ENCODE measurements at places on chromosomes 2 and 18.

DNA sequence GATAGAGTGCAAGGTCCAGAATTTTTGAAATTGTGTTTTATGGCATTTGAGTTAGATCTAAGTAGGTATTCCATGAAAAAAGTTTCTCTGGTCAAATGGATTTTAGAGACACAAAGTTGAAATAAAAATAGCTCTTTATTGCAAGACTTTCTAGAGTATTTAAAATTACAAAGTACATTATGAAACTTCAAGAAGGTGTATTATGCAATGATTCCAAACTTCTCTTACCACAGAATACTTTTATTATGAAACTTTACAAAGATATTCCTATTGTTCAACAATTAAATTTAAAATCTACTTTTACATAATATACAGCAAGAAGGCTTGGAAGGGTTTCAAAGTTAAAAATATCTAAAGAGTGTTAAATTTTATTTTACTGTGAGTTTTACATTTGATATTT, 65.9 kb downstream of the CALCRL start:
- DNase-seq: no peak

- DNase-seq: no peak
Observed at GRCh38 chr2:63788071-63788470, 53.6 kb upstream of the UGP2 start.

DNA sequence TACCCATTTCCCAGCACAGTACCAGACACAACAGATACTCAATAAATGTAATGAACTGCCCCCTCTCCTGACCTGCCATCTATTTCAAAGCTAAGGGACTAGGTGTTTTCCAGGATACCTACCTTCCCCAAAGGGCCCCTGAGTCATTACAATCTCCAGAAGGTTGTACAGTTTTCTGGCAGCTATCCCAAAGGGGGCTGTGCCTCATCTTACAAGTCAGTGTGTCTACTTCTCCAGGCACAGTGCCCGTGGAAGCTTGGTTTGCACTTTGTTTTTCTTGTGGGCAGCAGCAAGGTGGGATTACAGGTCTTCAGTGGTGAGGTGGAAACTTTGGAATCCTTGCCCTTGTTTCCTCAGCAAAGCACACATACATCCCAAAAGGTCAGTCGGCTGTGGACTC, 62.8 kb upstream of the CYP26B1 start:
- DNase-seq: no peak

DNA sequence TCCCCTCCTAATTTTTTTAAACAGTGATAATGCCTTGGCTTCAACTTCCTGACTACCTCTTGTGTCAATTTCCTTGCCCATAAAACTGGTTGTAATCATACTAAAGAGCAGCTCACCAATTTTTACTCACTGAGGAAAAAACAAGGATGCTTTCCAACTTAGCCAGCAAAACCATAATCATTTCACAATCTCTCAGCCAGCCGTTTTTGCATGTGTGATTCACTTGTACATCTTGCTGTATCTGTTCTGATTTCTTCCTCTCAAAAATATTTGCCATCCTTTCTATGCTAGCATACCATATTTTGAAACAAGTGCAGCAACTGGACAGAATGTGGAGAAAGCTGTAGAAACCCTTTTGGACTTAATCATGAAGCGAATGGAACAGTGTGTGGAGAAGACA, 60.7 kb downstream of the RAB27B start:
- no peak for DNase-seq

GRCh38 chr2:232929303-232930058, 59.4 kb downstream of the SNORC start:
- DNase-seq: no peak

DNA sequence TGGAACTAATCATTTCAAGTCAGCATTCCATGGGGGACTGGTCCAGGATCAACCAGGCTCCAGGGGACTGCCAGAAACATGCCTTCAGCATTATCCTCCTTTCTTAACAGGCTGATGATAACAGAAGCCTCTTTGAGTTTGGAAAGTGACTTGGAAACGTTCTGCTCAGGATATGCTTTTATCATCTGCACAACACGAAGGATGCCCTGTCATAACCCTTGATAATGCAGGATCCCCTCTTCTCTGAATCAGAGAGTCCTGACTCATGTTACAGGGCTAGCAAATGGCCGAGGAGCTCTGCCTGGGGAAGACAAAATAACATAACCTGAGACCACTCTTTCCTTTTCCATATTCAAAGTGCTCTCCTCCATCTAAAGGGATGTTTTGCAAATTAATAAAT, 6.7 kb downstream of the SCYGR3 start:
- DNase-seq: no peak

DNA sequence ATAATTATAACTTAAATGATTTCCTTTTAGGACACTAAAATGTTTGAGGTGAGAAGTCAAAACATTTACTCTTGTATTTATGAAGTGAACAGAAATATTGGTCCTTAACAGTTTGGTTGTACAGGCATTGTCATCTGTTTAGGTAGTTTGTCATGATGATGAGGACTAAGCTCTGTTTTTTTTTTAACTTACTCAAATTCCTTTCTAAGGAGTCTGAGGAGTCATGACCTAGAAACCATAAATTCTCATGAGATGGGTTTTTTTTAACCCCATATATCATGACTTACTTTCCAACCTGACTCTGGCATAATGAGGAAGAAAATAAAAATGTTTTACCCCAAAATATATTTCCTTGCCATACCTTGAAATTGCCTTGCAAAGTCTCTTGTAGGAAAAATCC, 1176.2 kb downstream of the SUCLG1 start:
- no peak for DNase-seq

GRCh38 chr18:28115149-28115550, 61.8 kb downstream of the CDH2 start:
- DNase-seq: no peak

- DNase-seq: no peak
Observed at GRCh38 chr2:88754585-88755320, 63.3 kb downstream of the RPIA start.

GRCh38 chr2:217269701-217270484, 410.0 kb upstream of the TNP1 start:
- DNase-seq: no peak

GRCh38 chr2:24181849-24182248, 7.0 kb downstream of the FAM228A start:
- no peak for DNase-seq

DNA sequence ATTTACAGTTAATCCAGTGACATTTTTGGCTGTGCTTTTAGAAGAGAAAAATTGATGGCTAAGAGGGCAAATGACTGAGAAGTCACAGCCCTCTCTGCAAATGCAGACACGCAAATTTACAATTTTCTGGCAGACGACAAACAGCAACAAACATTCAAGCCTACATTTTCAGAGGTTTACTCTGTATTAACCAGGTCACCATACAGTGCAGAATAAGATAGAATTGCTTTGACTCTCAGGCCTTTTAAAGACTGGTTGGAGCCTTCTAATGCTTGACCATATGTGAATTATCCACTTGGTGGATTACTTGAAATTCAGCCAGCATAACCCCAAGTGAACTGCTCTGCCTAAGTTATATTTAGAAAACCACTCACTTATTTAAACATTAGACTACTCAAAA, 280.9 kb upstream of the STON1 start:
- DNase-seq: no peak

GRCh38 chr18:48962252-48962993, 11.7 kb upstream of the SMAD7 start:
- no peak for DNase-seq

- no peak for DNase-seq
Observed at GRCh38 chr2:19675856-19676460, 225.8 kb downstream of the TTC32 start.

DNA sequence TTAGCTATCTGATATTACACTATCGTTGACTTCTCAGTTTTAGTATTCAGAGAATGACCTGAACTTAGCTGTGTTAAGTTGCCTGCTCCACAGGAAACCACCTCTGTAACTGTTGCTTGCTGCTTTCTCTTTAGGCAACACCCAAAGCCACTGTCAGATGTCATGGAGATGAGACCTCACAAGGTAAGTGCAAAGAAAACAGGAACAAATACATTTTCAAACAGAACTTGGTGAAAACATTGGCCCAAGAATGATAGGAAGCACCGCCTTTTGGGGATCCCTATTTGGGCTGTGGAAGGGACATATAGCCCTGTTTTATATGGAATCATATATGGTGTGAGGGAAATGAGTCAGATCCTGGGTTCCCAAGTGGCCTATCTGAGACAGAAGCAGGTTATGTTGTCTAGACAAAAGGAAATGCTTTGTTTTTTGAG, 143.4 kb downstream of the UBE2E3 start:
- DNase-seq: no peak

DNA sequence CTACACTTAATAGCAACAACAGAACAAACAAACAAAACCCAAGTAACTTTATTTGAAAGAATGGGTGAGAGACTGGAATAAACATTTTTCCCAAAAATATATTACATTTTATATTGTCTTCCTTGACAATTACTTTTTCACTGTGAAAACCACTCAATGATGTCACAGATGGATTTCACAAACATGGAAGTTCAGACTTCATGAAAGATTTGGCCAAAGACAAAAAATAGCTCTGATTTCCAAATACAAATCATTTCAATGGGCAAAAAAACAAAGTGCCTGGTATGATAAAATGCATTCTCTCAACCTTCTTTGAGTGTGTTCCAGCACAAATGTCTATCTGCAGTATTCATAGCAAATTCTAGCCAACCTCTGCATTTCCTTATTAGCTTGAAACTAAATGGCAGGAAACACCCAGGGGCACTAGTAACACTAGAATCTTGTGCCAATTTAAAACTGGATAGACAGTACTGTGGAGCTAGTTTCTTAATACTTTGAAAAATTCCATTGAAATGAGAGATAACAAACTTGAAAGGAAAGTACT, 28.5 kb upstream of the NAPG start:
- no peak for DNase-seq

DNA sequence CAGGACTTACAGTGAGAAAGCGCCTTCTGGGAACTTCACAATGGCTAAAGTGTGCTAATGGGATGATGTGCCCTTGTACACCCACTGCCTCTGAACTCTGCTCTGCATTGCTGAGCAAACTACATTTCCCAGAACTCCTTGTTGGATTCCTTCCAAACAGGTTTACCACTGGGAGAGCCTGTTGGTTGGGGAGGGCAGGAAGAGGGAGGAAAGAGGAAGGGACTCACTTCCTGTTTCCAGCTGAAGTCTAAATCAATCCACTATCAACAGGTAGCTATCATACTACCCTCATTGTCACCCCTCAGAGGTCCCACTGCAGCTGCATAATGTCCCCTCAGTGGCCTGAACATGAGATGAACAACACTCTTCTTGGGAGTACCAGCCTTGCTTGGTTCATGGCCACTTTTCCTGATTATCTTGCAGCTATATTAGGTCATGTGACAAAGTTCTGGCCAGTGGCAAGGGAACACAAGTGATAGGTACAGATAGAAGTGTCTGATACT, 109.7 kb downstream of the MSH2 start:
- no peak for DNase-seq

DNA sequence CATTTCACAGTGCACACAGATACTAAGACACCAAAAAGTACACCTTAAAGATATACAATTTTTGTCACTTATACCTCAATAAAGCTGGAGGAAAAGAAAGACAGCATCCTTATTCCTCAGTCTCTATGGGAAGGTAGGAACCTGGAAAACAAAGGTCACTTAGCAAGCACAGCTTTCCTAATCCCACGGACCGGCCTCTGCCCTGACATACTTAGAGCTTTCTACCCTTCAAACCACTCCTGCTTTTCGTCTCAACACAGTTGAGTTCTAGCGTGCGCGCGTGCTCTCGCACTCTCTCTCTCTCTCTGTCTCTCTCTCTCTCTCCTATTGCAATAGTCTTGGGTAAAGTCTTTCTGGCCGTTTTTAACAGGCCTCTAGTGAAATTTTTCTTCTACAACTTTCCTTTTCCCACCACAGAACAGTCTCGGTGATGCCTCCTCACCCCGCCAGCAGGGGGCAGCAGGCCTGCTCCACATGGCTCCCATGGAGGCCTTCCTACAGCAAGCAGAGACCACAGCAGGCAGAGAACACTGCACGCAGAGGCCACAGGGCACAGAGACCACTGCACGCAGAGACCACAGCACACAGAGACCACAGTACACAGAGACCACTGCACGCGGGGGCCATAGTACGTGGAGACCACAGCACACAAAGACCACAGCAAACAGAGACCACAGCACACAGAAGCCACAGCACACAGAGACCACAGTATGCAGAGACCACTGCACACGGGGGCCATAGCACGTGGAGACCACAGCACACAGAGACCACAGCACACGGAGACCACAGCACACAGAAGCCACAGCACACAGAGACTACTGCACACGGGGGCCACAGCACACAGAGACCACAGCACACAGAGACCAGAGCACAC, 106.9 kb downstream of the FBXO15 start:
- peak; percentile 20 for DNase-seq

GRCh38 chr2:143698888-143699570, 569.8 kb downstream of the ARHGAP15 start:
- no peak for DNase-seq

- DNase-seq: no peak
Observed at GRCh38 chr2:216590780-216591179, 42.4 kb upstream of the IGFBP2 start.

DNA sequence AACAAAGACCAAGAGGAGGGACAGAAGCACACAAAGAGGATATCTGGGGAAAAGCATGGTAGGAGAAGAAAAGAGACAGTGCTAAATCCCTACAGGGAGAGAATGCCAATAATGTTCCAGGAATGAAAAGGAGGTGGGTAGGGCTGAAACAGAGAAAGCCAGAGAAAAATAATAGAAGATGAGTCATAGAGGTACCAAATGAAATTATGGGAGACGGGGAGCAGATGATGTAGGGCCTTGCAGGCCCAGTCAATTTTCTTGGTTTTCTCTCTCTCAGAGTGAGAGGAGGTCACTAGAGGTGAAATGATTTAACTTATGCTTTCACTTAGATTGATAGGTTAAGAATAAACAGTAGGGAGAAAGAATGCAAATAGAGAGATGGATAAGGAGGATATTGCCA, 61.5 kb downstream of the RPRM start:
- no peak for DNase-seq

DNA sequence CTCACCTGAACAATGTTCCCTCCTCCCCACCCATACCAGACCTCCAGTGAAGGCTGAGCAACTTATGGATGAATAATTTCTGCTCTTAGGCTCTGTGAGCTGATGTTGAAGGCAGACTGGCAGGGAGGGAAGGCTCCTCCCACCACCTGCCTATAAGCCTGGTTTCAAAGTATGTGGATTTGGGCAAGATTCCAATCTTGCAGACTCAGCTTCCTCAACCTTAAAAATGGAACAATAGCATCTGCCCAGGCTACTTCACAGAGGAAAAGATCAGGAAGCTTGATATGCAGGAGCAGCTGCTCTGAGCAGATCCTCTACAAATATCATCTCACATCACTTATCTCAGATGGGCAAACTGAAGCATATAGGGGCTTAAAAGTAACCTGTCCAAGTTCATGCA, 112.2 kb downstream of the ZFP36L2 start:
- DNase-seq: no peak

- no peak for DNase-seq
Observed at GRCh38 chr2:149994057-149994728, 406.6 kb upstream of the MMADHC start.
